IPS DF 6.9 (cell line): ENCODE measurements at places on chromosomes 12 and 14.

DNA sequence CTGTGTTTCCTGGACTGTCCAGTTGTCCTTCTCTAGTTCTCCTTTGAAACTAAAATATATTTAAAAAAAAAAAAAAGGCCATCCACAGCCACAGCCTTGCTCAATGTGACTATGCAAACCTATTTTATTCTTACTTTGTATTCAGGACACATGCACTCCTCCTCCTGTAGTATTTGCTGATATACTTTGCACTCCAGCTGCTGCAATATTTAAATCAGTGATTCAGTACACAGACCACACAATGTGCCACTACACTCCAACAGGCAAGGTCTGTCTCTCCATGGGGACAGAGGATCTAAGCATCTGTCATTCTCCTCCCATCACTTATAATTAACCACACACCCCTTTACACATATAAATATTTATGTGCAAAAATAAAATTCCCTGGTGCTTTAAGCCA is 40.2 kb upstream of the CCDC196 start:
- DNase-seq: no peak

- DNase-seq: no peak
Observed at GRCh38 chr12:1474574-1475153, 119.7 kb downstream of the FBXL14 start.

- DNase-seq: no peak
Observed at GRCh38 chr14:20592574-20592973, 1.4 kb upstream of the RNASE12 start.

DNA sequence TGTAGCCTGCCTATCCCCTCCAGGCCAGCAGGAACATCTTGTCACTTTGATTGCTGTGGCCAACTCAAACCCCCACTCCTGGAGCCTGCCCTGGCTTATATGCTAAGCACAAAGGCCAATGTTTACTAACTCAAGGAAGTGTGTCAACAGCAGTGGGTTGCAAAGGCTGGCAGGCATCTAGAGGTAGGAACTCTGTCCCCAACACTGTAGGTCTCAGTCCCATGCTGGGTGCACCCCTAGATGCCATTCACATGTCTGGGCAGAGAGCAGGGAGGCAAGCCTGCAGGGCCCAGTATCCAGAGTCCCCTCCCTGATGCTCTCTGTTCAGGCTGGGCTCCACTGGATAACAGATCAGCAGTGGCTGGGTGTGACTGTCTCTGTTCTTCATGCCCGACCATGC is 1.6 kb upstream of the HPD start:
- DNase-seq: no peak

DNA sequence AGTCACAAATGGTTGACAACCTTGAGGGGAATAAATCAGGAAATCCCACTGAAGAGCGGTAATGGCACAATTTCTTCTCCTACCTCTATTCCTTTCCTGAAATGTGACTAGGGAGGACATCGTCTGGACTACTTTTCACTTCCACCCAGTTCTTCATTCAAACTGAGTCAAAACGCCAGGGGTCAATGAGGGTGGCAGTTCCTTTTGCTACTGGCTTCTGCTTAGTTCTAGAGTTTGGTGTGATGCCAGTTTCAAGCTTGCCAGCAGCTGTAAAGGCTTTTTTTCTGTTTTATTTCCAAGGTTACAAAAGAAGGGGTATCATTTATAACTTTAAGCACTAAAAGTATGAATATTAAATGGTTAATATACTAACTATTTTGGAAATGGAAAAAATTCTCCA is 286.5 kb downstream of the SOX5 start:
- no peak for DNase-seq

- DNase-seq: no peak
Observed at GRCh38 chr14:61513986-61514830, 181.1 kb upstream of the HIF1A start.

GRCh38 chr12:8907513-8907912 is 6.8 kb upstream of the PHC1 start:
- DNase-seq: no peak

DNA sequence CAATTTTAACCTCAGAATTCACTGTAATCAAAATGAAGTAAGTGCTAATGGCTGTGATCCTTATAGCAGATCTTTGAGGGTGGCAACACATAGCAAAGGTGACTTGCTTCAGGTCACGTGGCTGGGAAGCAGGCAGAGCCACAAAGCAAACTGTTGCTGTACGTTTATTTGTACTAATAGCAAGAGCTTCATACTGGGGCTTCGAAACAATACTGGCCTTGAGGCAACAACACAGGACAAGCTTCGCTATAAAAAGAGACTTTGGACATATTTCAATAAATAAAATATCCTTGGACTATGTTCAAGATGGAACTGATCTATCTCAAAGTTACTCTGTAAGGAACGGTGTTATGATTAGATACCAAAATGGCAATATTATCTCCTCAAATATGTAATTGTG is 44.6 kb downstream of the MSRB3 start:
- no peak for DNase-seq

DNA sequence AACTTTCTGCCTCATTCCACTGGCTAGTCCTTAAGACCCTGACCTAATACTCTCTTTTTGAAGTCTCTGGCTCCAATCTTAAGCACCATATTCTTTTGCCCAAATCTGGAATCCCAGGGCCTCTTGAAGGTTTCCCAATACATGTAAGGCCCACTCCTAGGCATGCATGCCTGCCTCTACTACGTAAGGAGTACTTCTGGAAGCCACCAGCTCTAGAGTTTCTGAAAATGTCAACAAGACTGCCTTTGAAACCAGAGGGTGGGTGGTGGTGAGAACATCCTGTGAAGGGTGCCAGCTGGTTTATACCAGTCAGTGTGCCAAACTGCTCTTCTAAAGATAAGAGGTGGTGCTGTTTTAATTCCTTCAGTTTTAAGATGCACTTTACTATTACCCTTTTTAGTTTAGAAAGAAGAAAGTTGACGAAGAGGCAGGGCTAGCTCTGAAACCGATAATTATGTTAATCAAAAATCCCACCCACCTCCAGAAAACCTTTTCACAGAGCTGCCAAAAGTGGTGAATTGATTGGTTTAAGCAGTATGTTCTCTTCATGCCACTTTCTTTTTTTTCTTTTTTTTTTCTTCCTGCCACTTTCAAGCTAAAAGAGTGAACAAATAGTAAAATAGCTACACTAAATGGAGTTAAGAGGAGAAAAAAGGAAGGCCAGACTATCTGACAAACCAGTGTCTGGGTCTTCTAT is 8.7 kb upstream of the WDR89 start:
- no peak for DNase-seq

DNA sequence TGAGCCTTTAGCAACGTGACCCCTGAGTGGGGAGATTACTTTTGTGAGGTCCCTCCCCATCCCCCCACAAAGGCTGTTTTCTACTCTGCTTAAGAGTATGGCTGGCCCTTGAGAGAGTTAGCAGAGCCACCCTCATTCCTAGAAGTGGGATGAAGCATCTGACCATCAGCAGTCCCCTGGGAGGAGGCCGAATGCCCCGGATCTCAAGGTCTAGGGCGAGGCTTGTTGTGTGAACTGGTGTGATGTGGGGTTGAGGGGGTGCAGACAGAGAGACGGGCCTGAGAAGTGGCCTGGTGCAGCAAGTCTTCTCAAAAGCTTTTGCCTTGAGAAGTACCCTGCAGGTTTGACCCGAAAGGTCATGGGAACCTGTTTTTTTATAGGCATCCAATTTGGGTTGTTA is 153.0 kb upstream of the FKBP4 start:
- no peak for DNase-seq

GRCh38 chr14:58307597-58308316 is 9.4 kb downstream of the ARID4A start:
- no peak for DNase-seq

- DNase-seq: no peak
Observed at GRCh38 chr12:87196321-87196720, 832.9 kb downstream of the C12orf50 start.

GRCh38 chr14:72771561-72771960 is 122.3 kb downstream of the DPF3 start:
- no peak for DNase-seq

- no peak for DNase-seq
Observed at GRCh38 chr14:103890052-103890371, 38.2 kb upstream of the TDRD9 start.

- no peak for DNase-seq
Observed at GRCh38 chr14:79229383-79229909, 981.9 kb downstream of the DIO2 start.
